NCI-H345 (cell line): ENCODE measurements at places on chromosomes 12 and 14.

GRCh38 chr12:30880061-30880460 is 46.5 kb upstream of the TSPAN11 start:
- peak; percentile 88 for DNase-seq

DNA sequence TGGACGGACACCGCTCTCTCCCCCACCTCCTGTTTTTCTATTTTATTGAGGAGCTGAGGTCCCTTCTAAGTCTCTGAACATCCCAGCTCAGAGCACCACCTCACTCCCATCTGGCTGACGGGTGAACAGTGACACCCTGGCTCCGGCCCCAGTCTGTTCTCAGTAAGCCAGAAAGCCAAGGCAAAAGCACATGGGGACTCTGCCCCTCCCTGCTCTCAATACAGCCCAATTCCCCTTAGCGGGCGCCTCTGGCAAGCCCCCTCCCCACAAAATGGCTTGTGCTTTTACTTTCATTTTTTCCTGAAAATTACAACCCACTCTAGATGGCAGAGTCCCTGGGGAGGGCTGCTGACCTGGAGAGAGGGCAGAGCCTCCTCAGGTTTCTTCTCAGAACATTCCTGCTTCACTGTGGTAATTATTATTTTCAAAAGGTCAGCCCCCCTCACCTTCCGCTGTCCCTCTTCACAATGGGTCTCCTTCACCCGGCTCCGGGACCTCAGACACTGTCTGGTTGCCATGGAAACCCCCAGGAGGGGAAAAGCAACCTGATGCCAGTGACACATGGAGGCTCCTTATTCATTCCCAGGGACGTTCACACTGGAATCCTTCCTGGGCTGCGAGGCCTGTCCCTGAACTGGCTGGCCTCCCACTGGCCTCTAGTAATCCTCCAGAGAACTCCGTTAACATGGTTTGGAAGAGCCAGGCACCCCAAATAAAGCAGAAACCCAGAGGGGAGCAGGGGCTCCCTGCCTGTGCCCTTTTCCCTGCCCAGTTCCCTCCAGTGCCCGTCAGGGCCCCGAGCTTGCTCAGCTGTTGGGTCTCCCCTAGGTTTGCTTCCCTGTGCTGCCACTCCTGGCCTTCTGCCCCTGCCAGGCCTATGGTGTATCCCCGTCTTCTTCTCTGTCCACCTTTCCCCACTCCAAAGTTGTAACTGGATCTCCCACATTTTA is 15.9 kb downstream of the COL2A1 start:
- no peak for DNase-seq

DNA sequence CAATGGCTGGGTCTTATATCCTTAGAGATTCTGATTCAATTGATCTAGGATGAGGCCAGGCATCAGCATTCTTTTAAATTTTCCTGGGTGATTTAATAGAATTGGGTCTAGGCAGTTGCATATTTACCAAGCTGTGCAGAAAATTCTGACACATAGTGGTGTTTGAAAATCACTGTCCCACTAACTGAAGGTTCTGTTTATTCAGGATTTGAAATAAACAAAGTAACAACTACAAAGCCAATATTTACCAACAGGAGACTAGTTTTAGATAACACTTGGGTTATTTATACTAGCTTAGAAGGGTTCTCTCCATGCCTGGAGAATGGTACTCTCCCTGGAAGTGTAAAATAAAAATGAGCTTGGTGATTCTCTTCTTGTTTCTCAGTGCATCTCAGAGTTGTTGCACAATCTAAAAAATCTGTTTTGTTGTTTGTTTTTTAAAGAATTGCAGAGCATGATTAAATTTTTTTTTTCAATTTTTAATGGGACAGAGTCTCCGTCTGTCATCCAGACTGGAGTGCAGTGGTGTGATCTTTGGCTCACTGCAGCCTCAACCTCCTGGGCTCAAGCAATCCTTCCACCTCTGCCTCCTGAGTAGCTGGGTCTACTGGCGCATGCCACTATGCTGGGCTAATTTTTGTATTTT is 16.9 kb downstream of the BEST3 start:
- no peak for DNase-seq

DNA sequence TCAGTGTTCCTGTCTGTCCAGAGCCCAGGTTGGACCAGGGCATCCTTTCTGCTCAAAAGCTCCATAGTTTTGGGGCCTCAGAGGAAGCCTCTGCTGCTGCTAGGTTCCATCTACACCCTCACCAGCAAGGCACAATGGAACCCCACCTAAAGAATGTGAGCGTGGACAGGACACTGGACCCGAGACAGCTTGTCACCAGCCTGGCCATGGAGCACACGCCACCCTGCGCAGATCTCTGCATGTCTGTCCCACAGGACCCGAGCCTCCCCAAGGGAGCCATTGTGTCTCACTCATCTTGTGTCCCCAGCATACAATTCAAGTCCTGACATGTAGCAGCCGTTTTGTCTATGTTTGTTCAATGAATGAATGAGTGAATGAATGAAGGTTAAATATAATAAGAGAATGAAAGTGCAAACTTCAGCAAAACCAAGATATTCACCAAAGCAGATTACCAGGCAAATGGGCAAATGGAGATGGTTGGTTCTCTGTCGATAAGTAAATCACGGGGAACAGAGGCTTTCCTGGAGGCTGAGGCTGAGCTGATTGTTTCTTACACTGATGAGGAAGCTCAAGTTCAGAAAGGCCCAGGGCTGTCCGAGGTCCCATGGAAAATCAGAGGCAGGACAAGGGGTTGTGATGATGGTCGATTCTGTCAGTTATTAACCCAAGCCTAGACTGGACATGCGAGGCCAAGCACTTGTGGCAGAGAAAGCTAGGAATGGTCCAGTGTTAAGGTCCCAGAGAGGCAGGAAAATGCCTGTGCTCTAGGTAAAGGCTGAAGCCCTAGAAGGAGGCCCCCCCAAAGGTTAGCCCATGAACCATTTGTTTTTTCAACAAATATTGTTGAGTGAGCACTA is 27.0 kb downstream of the SERPINA3 start:
- DNase-seq, result no peak
